CD8-positive, alpha-beta T cell (primary cell): ENCODE measurements at places on chromosomes 7 and 10.

GRCh38 chr10:26093229-26093628, 123.3 kb upstream of the GAD2 start:
- DNase-seq, result no peak

DNA sequence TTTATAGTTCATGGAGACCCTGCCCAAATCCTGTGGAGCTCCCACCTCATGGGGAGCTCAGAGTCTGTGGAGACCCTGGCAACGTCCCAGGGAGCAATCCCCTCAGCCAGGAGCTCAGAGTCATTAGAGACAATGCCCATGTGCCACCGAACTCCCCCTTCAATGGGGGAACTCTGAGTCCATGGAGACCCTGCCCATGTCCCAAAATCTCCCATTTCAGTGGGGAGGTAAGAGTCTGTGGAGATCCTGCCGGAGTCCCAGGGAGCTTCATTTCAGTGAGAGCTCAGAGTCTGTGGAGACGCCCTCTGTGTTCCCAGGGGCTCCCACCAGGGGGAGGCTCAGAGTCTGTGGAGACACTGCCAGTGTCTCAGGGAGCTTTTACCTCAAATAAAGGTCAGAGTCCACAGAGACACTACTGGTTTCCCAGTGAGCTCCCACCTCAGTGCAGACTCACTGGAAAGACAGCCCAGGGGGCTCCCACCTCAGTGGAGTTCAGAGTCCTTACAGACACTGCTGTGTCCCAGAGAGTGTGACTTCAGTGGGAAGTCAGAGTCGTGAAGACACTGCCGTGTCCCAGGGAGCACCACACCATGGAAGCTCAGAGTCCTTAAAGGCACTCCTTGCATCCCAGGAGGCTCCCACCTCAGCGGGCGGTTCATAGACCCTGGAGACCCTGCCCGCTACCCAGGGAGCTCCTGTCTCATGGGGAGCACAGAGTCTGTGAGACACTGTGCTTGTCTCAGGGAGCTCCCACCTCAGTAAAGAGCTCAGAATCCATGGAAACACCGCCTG, 5.0 kb downstream of the MYO1G start:
- peak; percentile 47 for DNase-seq

DNA sequence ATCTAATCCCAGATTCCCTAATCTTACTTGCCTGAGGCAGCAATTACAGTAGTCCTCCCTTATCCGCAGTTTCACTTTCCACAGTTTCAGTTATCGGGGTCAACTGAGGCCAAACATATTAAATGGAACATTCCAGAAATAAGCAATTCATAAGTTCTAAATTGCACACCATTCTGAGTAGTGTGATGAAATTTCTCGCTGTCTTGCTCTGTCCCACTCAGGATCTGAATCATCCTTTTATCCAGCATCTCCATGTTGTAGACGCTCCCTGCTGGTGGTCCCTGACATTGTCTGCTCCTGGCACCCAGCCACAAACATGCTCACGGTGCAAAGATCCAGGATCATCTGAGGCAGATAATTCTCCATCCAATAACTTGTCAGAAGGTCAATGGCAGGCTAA, 128.7 kb upstream of the CXCL12 start:
- DNase-seq, result no peak

- peak; percentile 56 for DNase-seq
These were observed 120.7 kb downstream of the PRKAG2 start for GRCh38 chr7:151756076-151756731.

DNA sequence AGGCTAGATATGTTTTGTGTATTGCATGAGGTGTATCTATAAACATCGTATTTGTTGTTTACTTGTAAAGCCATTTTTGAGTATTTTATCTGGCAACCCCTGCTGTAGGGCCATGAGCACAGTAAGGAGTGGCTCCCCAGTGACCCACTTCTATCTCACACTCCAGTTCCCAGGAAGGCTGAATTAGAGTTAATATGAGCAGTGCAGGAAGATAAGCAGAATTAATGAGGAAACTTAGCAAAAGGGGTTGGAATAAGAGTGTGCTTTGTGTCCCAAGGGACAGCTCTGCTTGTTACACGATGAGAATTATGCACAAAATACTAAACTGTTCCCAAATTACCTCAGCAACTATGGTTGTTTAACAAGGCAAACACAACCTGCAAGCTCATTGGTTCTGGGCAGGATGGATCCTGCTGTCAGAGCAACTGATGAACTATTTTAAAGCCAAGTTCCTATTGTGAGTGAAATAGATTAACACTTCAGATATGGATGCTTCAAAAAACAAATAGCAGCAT, 1005.8 kb downstream of the NRG3 start:
- DNase-seq, result no peak

DNA sequence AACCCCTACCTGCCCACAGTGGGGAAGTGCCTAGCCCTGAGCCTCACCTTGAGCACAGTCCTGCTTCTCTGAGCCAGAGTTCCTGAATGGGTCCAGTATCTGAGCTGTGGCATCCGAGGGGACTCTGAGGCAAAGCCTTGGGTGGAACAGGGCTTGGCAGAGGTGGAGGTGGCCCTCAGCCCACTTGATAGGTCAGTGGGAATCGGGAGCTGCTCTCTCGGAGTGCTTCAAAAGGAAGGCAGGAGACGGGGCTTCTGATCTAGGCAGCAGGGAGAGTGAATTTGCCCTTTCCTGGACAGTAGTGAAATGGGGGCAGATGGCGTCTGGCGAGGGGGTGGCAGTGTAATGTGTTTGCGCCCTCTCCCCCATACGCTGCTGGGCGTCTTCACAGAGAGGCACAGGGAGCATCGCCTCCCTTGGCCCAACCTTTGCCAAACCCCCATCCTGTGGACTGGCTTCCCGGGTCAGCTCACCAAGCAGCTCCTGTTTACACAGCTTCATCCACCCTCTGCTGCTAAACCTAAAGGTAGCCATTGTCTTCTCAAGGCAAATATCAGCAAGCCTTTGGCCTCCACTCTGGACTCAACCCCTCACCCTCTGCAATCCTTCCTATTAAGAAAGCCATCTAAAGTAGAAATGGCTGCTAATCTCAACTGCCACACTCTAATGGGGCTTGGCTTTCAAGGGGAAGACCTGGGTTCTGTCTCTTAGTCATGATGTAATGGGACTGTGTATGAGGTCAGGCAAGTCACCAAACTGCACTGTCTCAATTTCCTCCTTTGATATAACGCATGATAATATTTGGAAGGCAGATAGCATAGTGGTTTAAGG, 21.1 kb upstream of the VDAC2 start:
- DNase-seq, result no peak

DNA sequence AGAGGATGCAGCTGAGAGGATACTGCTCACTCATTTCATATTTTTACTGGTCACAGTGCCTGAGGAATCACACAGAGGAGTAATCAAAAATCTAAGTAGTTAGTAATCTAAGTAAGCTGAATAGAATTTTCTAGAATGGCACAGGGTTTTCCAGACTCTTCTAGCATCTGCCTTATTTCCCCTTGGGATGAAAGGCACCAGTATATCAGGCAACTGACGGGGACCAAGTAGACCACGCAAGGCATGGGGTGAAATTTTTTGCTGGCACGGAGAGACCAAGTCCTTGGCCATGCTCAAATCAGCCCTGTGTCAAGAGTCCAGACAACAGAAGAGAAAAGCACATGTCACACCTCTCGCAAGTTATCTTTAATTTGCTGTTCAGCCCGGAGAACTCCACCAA, 14.2 kb downstream of the NCOA4 start:
- no peak for DNase-seq
